Substantia nigra (tissue), 51 donors: ENCODE measurements at places on chromosomes 16 and 17.
A peak's percentile ranks its signal among the peaks of the same experiment; 100 is the strongest.

GRCh38 chr16:84571506-84571905, 46.4 kb downstream of the COTL1 start:
- DNase-seq, result no peak

DNA sequence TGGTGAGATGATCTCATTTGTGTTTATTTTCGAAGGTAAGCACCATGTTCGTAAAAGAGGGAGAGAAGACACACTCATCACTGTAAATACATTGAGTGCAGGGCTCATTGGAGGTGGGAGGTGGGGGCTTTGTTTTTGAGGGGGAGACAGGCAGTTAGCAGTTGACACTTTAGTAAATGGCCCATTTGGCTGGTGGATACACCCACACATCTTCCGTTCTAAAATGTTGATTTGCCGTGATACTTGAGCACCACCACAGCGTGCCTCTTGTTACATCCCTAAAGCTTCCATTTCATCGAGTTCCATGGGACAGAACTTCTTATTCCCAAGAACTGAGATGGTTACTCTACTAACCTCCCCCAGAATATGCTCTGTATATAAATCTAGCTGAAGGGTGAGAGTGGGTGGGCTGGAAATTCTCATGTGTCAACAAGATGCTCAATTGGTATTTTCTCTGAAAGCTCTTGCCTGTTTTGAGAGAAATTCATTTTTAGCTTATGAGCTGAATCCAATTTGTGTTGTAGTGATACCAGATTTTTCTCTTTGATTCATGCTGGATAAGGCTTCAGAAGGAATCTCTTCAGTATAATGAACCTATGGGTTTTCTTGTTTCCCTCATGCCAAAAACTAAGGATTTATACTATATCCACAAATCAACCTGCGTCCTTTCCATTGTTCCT, 314.3 kb downstream of the RBFOX1 start:
- DNase-seq, result no peak

- no peak for DNase-seq
Measured at GRCh38 chr16:80655751-80656150, 115.0 kb downstream of the DYNLRB2 start.

DNA sequence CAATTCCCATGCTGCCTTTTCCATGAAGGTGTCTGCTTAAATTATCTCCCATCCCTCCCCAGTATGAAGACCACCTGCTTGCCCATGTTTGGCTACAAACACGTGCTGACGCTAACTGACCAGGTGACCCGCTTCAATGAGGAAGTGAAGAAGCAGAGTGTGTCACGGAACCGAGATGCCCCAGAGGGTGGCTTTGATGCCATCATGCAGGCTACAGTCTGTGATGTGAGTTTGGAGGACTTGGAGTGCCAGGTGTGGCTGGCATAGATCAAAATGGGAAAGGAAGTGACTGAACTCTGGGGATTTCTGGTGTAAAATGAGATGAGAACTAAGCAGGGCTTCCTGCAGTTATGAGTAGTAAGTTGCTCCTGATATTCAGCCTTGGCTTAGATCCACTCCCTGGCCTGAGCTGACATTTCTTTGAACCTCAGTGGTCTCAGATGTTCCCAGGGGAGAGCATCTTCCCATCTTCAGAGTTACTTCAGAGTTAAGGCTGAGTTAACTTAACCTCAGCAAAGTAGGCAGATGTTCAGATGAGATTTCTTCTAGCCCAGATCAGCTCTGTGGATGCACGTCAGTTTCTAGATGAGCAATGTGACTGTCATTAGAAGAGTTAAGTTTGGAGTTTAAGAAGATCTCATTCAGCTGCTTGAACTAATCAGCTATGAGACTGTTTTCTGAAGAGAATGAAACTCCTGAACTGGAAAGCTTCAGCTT, 32.7 kb downstream of the ITGB3 start:
- DNase-seq, result no peak

DNA sequence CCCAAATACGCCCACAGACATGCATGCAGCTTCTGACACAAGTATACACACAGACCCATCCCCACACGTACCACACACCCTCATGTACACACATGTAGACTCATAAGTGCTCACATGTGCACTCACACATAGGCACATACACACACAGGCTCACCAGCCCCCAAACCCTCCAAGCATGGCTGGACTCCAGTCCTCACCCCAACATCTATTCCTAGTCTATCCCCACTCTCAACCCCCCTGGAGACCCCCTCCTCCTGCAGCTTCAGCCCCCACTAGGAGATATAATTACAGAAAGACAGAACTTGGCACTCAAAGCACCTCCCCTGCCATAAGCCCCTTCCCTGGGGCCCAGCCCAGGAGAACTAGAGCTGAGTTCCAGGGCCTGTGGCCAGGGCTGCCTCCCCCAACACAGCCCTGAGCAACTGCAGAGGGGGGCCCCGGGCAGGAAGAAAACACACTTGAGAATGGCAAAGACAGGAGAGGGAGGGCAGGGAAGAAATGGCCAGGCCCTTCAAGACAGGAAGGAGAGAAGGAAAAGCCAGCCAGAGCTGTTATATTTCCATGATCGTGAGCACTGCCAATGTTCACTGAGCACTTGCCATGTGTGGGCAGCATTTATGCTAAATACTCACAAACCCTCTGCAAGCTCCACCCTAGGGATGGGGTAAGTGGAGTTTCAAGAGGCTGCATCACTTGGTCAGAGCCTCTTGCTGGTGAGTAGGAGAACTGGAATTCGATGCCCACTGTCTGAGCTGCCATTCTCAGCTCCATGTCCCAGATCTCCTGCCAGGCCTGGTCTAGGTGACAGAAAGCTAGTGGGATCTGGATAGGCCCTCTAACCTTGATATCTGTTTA, 224.5 kb downstream of the ZNF423 start:
- no peak for DNase-seq

DNA sequence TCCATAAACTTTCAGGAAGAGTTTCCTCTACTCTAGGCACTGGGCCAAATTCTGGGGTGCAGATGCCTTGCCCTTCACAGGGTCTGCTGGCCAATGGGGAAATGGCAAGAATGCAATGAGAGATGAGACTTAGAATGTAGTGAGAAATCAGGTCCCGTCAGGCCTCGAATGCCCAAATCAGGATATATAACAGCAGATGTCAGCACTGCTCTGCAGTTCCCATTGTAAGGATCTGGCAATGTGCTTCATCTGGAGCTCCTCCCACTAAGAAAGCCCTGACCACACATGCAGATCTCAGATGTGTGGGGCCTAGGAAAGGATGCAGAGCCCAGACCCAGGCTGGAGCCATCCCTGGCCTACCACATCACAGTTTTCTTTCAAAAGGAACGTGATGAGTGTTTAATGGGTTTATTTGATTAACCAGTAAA, 13.9 kb upstream of the LPCAT2 start:
- no peak for DNase-seq

DNA sequence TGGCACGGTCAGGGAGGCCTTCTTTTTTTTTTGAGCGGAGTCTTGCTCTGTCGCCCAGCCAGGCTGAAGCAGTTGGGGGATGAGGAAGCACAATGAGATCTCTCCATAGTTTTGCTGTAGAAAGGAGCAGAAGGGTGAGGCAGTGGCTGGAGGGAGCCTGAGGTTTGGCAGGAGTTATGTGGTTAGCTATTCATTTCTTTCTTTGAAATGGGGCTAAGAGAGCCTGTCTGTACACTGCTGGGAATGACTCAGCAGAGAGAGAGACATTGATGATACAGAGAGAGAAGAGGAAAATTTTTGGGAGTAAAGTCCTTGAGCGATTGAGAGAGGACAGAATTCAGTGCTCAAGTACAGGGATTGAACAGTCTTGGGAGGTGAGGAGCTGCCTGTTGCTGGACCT, 22.1 kb downstream of the NOS2 start:
- DNase-seq, result no peak

DNA sequence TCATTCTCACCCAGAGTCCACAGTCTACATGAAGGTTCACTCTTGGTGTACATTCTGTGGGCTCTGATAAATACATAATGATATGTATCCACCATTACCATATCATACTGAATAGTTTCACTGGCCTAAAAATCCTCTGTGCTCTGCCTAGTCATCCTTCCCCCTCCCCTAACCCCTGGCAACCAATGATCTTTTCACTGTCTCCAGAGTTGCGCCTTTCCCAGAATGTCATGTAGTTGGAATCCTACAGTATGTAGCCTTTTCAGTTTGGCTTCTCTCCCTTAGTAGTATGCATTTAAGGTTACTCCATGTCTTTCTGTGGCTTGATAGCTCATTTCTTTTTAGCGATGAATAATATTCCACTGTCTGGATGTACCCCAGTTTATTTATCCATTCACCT, 101.3 kb downstream of the NOG start:
- DNase-seq, result no peak

GRCh38 chr16:2086106-2086742, 38.4 kb downstream of the TSC2 start:
- DNase-seq, result no peak

GRCh38 chr17:67582673-67583081, 135.1 kb upstream of the NOL11 start:
- no peak for DNase-seq

DNA sequence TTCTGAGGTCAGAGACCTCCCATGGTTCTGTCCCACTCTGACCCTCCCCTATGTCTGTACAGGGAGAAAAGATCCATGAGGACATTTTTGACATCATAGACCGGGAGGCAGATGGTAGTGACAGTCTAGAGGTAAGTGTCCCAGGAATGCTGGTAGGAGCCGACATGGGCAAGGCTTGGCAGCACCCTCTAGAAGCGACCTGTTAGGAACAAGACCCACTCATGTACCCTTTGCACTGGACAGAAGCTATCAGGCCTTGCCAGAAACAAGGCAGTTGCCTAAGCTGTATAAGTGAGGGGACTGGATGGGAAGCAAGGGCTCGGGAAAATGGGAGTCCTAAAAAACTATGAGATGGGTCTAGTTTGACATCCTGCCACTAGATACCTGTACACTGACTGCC, 2.5 kb downstream of the TUBG1 start:
- no peak for DNase-seq

DNA sequence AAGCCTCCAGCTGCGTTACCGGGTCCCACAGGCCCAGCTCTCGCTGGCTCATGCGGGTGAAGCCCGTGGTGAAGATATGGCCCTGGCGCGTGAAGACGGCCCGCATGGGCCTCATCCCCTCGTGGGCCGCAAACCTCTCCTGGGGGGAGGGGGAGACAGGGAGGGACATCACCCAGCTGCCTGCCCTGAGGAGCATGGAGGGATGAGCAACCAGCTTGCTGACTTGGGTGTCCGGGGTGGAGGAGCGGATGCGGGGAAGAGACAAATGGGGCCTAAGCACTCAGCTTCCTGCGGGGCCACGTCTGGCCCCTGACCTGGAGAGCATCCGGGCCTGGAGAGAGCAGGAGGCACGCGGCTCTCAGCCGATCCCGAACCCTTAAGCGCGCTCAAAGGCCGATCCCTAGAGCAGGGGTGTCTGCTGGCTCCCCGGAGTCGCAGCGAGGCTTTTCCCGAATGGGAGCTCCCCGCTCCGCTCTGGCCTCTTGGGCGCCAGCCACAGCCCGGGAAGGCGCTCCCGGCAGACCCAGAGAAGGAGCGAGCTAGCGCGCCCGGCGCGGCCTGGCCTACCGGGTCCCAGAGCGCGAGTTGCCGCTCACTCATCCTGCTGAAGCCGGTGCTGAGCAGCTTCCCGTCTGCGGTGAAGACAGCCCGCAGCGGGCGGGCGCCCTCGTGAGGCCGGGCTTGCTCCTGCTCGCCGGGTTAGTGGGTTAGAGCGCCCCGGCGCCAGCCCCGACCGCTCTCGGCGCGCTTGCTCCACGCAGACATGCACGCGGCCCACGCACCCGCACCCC, 5.0 kb downstream of the CORO6 start:
- DNase-seq, result peak; percentile 76

- no peak for DNase-seq
Measured at GRCh38 chr17:58920773-58921172, 165.1 kb downstream of the PPM1E start.

DNA sequence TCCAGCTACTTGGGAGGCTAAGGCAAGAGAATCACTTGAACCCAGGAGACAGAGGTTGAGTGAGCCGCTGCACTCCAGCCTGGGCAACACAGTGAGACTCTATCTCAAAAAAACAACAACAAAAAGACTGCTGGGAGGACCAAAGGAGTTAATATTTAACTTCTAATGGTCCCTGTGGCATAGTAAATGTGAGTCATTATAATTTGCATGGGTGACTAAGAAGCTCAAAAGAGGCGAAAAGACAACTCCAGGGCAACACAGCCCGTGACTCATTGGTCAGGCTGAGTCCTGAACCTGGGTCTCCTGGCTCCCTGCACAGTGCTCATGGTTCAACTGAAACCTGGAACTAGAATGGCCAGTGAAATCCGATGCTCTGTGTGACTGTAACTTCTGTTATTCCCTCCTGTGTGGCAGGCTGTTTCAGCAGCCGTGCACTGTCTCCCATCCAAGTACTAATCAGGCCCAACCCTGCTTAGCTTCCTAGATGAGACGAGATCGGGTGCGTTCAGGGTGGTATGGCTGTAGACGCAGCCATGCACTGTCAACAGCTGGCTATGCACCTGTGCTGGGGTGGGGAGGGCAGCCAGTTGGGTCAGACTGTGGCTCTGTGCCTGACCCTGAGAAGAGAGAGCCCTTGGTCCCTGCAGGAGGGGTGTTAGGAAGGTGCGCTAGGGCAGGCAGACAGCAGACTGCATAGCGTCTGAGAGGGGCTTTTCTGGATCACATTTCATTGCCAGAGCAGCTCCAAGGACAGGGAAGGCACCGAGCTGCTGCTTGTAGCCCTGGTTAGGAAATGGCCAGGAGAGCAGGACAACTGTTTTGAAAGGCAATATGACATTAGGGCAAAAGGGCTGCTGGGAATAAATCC, 14.5 kb upstream of the GPRC5C start:
- no peak for DNase-seq

DNA sequence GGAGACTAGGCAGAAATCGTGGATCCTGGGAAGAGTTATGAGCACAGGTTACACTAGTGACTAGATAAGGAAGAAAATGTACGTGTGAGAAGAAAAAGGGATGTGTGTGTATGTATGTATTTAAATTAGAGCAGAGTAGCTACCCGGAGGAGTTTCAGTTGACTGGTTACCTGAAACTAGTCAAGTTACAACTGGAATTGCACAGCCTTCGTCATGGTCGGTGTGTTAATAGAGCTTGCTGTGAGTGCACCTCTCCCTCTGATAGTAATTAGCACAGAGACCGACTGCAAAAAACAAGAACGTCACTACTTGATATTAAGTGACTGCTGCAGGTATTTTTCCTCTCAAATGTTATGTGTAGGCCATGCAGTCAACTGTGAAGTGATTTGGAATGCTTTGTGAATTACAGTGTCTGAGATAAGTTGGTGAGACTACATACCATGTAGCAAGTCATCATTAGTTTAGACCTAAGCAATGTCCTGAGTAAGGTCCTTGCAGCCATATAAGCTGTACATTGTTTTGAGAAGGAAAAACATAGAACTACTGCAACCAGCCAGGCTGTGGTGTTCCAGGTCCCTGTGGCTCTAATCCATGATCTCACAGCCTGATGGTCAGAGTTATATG, 95.7 kb downstream of the WNT3 start:
- DNase-seq, result no peak

- DNase-seq, result no peak
Measured at GRCh38 chr17:12680407-12680897, 14.8 kb downstream of the MYOCD start.

DNA sequence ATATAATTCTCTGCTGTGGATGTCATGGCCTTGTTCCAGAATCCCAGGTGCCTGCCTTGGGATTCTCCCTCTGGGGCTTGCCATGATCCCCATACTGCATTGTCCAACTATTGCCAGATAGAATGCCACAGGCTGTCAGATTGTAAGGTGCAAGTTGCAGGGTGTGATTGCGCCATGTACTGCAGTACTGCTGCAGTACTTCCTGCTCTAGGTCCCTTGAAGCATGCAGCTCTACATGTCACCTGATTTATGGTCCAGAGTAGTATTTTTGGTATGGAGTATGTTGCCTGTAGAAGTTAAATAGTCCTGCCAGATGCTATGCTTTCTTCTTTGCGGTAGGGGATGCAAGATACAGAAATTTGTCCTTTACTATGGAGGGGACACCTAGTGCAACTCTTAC, 7.0 kb upstream of the SLFN5 start:
- DNase-seq, result no peak

GRCh38 chr16:56672761-56673536, 3.3 kb downstream of the MT1H start:
- DNase-seq, result no peak
